NCI-H1417 treated with DMSO at 0.1 percent for 48 hours (cell line): ENCODE measurements at places on chromosomes 3 and 15.

- no peak for DNase-seq
Observed at GRCh38 chr3:139764936-139765335, 87.2 kb upstream of the NMNAT3 start.

- DNase-seq, result no peak
Observed at GRCh38 chr3:47004369-47005211, 25.1 kb downstream of the NBEAL2 start.

- no peak for DNase-seq
Observed at GRCh38 chr3:8491271-8492144, 10.1 kb upstream of the LMCD1 start.

DNA sequence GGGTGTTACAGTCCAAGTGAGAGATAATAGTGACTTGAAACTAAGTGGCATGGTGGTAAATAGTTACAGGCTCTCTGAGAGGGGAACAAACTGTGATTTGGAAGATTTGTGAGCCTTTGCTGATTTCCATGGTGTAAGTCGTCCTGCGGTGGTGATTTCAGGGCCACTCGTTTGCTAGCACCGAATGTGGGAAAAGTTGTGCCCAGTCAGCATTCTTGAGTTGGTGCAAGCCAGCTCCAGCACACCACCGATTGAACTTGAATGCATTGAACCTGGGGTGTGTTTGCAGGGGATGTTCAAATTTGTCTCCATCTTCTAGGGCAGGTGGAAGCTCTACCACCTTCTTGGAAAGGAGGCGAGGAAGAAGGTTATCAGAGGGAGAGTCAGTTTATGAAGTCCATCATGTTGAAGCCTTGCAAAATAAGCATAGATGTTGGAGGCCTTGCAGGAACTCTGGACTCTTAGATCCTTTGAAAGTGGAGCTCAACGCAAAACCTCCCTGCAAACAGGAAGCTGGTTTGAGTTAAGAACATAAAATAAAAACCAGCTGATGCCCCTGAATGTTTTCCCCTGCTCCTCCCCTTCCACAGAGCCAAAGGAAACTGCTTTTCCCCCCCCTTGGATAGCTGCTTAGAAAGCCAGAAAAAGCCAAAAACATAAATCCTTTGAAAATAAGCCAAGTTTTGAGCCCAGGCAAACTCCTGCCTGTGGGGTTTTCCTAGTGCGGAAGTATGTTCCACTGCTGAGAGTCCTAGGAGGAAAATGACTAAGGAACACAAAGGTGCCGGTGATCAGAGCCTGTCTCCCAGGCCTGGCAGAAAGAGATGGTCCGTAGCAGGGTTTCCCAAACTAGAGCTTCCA, 21.9 kb downstream of the MAPKBP1 start:
- DNase-seq, result no peak

DNA sequence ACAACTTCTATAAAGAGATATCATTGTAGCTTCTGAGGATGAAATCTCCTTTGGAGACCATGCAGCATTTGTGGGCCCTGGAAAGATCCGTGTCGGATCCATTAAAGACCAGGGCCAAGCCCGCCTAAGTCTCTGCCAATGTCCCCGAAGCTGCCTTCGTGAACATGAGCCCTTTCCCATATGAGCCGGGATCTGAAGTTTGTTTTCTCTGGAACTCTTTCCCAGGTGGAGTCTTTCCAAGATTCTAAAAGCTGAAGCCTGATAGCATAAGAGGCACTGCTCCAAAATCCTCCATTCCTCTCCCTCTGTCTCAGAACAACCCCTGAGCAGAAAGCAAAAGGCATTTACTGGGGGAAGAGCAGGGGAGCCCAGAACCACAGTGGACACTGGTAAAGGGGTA, 274.6 kb downstream of the NTRK3 start:
- DNase-seq, result no peak

- DNase-seq, result no peak
Observed at GRCh38 chr3:13670292-13670691, 121.4 kb downstream of the FBLN2 start.

DNA sequence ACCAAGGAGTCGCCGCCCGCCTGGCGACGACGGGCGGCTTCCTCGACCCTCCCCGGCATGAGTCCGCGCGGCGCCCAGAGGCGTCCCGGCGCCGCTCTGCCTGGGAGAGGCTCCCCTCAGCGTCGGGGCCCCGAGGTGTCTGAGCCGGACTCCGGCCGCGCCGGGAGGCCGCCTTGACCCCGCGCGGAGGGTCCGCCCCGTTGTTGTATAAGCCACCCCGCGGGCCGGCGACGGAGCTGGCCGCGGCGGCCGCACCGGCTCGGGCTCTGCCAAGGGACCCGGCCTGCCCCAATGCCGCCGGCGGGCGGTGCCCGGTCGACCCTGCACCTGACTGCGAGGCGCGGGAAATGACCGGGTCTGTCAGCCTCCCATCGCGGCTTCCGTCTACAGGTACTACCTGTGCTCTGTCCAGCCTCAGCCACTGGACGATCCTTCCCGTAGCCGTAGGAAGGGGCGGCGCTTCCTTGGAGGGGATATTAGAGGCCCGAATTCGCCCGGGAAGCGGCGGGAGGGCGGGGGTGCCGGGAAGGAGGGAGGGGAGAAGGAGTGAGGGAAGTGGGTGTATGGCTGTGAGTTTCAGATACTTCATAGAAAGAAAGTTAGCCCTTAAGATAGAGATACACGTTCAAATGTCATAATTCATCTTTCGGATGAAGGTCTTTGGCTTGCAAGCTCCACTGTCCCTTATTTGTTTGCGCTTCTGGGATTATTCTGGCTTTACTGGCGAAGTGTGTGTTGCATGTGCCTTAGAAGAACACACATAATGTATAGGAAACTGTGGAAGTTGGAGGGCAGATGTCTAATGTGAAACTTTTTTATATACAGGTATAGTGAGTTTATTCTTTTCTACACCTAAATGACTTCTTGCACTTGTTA, 620 bp downstream of the ABHD5 start:
- no peak for DNase-seq

- no peak for DNase-seq
Observed at GRCh38 chr15:83295417-83295816, 11.0 kb upstream of the BNC1 start.

GRCh38 chr3:13879946-13880810, at the start of gene WNT7A:
TSS of gene WNT7A (minus strand) at chr3:13880071. CDS start at chr3:13879816, 255 bp downstream.
- DNase-seq, result no peak

DNA sequence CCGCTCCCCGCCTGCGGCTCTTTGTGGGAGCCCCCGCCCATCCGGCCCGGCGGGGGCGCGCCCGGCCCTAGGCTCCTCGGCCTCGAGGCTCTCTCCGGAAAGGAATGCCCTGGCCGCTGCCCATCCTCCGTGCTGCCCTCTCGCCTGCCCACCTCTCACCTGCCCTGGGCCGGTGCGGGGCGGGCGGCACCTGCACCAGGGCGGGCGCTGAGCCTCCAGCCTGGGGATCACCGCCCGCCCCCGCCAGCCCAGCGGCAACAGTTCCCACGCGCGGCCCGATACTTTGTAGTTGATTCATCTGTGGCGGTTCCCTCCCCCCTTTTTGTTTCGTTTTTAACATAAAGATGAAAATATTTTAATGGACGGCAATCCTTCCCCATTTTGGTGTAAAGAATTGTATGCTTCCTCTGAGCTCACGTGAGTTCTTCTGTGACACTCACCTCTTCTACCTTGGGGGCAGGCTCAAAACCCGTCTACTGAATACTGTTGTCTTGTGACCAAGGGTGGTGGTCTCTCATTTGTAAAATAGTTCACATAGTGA, 1.9 kb downstream of the KLF13 start:
- no peak for DNase-seq

GRCh38 chr3:140752499-140752898, 74.6 kb downstream of the TRIM42 start:
- no peak for DNase-seq

DNA sequence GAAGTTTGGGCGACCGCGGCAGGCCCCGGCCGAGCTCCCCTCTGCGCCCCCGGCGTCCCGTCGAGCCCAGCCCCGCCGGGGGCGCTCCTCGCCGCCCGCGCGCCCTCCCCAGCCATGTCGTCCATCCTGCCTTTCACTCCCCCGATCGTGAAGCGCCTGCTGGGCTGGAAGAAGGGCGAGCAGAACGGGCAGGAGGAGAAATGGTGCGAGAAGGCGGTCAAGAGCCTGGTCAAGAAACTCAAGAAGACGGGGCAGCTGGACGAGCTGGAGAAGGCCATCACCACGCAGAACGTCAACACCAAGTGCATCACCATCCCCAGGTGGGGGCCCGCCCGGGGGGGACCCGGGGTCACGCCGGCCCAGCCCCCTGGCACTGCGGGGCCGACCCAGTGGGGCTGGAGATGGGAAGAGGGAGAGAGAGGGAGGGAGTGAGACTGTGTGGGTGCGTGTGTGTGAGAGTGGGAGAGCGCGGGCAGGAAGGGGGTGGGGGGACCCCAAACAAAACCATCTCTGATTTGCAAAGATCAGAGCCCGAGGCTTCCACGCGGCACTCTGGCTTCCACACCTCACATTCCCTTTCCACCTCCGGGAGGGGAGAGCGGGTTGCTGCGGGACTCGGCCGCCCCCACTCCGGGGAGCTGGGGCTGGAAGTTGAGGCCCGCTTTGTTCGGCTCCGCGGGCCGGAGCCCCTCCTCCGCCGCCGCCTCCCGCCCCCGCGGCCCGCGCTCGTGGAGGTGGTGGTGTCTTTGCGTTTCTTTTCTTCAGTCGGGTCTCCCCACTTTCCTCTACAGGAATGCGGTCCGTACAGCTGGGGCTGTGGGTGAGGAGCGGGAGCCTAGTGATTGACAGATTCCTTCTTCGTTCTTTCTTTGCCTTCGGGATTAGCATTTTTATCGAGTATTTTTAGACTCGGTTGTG, 898 bp downstream of the SMAD3 start:
- DNase-seq, result no peak

DNA sequence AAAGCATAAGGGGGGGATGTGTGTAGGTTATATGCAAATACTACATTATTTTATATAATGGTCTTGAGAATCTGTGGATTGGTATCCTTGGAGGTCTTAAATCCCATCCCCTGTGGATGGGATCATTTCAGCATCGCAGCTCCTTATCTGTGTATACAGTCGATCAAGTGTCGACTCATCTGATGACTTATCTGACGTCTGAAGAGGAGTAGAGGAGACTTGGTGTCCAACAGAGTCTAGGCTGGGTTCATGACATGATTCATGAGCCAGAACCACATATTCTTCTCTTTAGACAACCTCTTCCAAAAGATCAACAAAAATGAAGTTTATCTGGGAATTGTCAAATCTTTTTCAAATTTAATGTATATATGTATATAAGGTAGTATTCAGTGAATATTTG, 220.7 kb downstream of the NR2F2 start:
- no peak for DNase-seq

GRCh38 chr3:178930116-178930515, 141.5 kb downstream of the ZMAT3 start:
- DNase-seq, result no peak

- DNase-seq, result peak; percentile 91
Observed at GRCh38 chr15:74240002-74240568, 4.0 kb downstream of the CCDC33 start.

DNA sequence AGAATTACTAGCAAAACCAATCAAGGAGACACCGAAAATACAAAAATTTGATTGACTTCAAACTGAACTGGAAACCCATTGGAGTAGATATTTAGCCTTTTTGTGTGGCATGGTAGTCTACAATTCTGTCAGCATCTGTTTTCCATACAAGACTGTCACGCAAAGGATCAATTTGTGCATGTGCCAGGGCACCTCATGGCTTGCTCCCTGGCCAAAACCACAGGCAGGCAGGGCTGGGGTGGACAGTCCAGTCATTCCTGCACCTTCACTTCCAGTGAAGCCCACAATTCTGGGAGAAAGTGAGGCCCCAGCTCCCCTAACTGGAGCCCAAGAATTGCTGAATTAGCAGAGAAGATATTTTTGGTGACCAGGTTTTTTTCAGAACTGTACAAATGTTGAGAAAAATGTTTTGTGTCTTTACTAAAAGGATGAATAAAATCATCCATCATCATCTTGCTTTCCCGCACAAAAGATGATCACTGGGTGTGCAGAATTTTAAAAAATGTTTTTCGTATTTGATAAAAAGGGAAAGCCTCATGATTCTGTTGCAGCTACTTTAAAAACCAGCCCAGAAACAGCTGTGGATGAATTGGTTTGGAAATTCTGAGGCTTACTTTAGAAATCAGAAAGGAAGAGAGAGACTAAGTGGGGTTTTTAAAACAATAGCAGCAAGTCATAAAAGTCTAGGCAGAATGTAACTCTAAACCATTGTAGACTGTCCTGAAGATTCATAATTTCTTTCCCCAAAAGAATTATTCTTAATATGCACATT, 86.4 kb downstream of the PCCB start:
- no peak for DNase-seq

- no peak for DNase-seq
Observed at GRCh38 chr15:33074942-33075341, 119.6 kb downstream of the FMN1 start.

- no peak for DNase-seq
Observed at GRCh38 chr3:179672918-179673317, 20.1 kb downstream of the USP13 start.

DNA sequence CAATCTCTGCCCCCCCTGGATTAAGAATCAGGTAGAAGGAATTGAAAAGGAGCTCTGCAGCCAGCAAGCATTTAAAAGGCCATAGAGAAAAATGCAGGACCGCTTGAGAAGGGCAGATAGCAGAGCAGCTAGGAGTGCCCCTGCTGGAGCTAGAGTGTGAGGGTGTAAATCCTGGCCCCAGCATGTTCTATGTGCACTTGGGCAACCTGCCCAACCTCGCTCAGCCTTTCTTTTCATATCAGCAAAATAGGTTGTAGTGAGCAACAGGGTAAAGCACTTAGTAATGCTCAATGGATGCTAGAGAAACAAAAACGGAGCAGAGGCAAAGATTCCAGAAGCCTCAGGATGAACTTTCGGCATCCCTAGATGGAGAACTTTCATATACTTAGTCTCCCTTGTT, 25.0 kb upstream of the THBS1 start:
- DNase-seq, result no peak

DNA sequence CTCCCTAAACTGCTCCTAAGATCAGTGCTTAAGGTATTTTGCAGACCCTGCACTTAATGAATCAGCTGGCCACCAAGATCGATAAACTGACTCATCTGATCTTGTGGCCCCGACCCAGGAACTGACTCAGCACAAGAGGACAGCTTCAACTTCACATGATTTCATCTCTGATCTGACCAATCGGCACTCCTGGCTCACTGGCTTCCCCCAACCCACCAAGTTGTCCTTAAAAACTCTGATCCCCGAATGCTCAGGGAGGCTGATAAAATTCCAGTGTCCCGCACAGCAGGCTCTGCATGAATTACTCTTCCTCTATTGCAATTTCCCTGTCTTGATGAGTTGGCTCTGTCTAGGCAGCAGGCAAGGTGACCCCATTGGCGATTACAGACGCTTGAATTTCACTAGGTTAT, 13.5 kb downstream of the HTR3E start:
- no peak for DNase-seq

DNA sequence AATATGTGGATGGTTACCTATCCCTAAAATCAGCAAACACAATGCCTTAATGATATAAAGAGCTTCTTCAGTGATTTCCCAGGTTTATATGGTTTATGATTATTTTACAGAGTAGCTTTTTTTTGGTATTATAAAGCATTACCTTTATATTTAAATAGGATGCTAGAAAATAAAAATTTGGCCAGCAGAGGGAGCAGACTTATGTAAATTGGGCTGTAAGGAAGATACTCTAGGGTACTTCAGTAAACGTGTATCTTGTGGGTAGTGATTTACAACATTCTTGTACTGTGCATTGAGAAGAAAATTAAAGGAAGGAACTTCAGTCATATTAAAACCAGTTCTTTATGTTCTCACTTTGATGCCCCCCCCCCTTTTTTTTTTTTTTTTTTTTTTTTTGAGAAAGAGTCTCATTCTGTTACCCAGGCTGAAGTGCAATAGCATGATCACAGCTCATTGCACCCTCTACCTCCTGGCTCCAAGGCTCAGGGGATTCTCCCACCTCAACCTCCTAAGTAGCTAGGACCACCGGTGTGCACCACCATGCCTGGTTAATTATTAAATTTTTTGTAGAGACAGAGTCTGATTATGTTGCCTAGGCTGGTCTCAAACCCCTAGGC, 167.9 kb downstream of the BBX start:
- peak; percentile 35 for DNase-seq
